ENCODE measurements at places on chromosomes 1 and 21.

GRCh38 chr1:24656046-24656445 lies 12.9 kb downstream of the SRRM1 start:
- DNase-seq: no peak

- no peak for DNase-seq
Measured at GRCh38 chr1:67614511-67614934, 70.5 kb upstream of the GADD45A start.

DNA sequence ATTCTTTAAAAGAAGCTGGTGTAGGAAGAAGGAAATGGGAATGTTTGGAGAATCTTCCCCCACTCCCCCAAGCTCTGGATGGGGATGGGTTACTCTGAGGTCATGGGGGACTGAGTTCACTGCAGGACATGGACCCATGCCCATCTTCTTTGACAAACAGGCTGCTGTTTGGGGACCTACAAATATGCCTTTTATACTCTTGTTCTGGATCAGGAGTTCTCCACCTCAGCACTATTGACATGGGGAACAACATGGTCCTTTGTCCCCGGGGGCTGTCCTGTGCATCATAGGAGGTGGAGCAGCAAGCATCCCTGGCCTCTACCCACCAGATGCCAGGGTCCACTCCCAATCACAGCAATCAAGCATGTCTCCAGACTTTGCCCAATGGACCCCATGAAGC lies 365.8 kb upstream of the C1orf174 start:
- no peak for DNase-seq

- no peak for DNase-seq
Measured at GRCh38 chr1:61782771-61783170, 40.5 kb downstream of the PATJ start.

DNA sequence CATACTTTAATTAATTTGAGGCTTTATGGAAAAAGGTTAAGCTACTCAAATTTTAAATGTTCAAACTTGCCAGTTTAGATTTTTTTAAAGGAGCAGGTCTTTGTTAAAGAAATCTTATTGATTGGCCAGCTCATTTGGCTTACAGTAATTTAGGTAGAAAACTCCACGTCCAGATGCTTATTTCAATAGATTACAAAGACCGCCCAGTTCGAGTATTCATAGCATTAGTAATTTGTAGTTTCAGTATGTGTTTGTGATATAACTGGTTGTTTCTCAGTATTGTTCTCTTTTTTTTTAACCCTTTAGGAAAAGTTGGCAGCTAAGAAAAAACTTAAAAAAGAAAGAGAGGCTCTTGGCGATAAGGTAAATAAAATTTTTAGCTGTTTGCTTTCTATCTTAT lies 1.6 kb downstream of the RPF1 start:
- DNase-seq: no peak

DNA sequence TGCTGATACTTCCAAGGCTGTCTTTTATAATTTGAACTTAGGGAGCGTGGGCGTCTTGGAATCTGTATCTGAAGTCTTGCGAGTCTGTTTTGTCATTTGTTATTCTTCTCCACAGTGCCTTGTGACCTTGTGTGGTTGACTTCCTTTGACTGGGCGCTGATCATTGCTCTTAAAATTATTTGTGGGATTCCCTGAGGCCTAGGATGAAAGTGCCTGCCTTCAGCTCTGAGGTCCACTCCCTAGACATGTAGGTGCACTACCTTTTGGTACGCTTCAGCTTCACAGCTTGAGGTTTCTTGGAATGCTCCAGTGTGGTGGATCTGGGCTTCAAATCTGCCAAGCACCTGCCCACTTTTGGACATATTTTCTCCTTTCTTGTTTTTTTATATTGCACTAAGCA lies 50.2 kb upstream of the IGSF5 start:
- DNase-seq: no peak

DNA sequence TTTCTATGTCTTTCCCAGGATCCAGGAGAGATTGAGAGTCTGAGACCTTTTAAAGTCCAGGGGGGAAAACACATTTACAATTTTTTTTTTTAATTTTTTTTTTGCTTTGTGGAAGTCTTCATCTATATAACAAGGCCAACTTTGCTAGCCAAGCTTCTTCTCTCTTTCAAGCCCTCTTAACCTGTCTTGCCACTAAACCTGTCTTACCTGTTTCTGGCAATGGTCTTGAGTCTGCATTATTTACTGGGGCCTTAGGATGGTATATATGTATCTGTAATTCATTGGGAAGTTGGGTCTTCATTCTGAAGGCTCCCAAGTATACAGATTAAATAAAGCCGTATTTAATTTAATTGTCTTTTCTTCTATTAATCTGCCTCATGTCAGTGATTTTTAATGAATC lies 750.9 kb upstream of the B3GALT2 start:
- no peak for DNase-seq

DNA sequence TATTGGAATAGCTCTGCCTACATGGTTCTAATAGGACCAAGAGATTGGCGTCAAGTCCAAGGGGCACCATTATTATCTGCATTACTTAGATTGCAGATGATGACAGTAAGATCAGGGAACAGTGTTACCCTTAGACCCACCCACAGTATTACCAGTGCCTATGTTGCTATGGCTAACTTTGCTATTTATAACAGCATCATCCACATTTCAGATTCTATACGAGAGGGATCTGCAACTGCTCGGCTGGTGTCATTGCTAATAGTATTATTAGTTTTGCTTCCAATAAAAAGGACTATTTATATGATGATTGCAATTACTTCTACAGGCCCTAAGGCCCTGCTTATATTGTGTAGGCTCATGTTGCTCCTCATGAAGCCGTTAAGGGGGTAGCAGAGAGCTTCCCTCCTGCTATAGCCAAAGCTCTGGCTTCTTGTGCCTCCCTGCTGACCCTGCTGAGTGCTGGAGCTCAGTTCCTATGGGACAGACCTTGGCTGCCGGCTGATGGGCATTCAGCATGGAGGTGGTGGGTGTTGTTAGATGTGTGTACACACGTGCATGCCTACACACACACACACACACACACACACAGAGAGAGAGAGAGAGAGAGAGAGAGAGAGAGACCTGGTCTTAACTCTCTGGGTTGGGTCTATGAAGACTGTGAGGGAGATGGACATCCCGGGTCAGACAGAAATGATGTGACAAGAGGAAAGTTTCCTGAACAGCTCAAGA lies 1.3 kb downstream of the BCAN start:
- no peak for DNase-seq

- DNase-seq: no peak
Measured at GRCh38 chr1:16038620-16038912, 5.0 kb upstream of the CLCNKB start.

GRCh38 chr21:34807146-34807880 lies 138.5 kb downstream of the CLIC6 start:
- peak; percentile 95 for DNase-seq

DNA sequence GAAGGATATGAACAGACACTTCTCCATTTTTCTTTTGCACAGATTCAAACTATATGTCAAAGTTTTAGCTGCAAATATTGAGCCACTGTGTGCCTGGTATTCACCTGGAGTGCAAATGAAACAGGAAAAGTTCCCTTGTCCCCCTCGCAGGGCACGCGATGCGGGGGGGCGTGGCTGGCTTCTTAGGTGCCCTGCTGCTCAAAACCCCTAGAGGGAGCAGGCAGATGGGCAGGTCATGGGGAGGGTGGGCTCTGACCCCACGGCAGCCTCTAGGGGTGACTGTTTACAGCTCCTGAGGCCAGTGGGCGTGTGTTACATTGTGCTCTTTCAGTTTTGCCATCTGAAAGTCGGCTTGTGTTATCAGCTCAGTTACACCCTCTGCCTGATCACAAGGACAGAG lies 931.2 kb upstream of the B3GALT2 start:
- DNase-seq: no peak

DNA sequence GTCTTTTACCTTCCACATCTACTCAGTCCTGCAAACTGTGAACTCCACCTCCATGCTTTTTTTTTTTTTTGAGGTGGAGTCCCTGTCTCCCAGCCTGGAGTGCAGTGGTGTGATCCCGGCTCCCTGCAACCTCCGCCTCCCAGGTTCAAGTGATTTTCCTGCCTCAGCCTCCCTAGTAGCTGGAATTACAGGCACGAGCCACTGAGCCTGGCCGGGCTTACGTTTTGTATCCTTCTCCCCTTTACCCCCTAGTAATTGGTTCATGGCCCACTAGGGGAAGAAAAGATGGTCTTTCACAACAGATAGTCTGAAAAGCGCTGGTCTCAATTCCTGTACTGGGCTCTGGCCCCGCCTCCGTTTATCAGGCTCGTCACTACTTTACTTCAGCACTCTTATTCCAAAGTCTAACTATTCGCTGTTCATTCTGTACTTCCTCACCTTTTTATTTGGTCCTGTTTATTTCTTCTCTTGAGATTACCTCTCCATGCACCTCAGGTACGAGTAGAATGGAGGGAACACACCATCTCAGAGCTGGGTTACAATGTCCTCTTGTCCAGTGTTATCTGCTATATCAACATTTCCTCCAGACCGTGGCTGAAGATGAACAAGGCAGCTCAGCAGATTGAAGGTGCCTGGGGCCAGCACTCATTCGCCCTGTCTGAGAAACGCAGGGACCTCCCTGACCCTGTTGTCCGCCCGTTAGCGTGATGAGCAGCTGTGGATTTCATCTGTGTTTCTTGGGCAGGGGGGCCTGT lies 16.2 kb downstream of the CNST start:
- no peak for DNase-seq

DNA sequence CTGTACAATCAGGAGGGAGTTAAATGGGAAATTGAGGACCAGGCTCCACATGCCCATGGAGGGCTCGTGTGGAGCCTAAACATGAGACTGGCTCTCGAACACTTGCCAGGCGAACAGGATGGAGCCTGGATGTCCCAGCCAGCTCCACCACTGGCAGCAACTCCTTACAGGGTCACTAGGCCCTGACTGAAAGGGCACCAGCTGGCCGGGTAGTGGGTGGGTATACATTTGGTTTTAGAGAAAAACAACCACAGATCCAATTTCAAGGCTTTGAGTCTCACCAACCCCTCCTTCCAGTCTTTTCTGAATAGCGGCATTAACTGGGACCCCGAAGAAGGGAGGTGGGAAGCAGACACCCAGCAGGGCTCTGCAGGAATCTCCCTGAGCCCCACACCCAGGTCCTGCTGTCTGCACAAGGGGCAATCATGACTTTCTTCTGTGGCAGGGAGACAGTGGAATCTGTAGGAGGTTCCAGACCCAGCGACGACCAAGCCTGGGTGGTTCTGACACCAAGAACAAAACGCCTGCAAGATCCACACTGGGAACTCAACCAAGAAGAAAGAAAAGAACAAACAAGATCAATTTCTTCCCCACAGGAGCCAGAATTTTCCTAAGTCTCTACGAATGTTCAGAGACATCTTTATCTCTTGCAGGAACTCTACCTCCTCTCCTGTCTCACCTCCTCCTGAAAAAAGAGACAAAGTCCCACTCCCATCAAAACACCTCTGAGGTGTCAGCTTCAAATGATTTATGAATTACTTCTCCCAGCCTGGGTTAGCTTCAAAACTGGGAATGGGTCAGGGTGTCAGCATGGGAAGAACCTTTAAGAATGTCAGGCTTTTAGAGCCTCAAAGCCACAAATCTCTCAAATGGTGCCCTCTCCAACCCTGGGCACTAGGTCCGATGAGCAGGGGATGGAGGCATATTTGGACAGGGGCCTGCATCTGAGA lies 26.5 kb upstream of the SRP9 start:
- no peak for DNase-seq

GRCh38 chr1:5227114-5227513 lies 572.7 kb downstream of the AJAP1 start:
- DNase-seq: no peak

GRCh38 chr21:46295177-46295770 lies 9.1 kb downstream of the YBEY start:
- no peak for DNase-seq

DNA sequence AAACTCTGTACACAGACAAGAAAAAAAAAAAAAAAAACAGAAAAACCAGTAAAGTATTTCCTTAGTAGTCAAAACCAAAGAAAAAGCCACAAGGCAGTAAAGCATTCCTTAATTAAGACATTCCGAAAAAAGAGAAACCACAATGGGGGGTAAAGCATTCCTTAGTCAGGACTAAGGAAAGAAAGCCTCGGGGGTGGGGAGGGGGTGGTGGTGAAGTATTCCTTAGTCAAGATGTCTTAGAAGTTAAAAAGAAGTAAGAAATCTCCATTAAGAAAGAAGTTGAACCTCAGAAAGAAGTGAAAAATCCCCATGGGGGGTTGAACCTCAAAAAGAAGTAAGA lies 28.2 kb upstream of the FMO1 start:
- no peak for DNase-seq

GRCh38 chr1:230067419-230067870 lies 407 bp downstream of the GALNT2 start:
- DNase-seq: no peak

DNA sequence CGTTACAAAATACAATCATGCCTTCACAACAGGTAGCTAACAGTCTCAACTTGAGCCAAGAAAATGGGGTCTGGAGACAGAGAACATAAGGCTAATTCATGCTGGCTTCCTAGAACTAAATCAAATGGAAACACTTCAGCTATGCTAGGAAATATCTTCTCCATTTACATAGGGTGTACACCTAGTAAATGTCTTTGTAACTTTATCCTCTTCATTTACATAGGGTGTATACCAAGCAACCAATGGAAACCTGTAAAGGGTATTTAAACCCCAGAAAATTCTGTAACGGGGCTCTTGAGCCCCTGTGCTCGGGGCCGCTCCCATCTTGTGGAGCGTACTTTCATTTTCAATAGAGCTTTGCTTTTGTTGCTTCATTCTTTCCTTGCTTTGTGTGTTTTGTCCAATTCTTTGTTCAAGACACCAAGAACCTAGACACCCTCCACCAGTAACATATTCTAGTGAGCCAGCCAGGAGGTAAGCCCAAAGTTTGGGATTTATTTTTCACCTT lies 19.5 kb upstream of the CYP4X1 start:
- DNase-seq: no peak

DNA sequence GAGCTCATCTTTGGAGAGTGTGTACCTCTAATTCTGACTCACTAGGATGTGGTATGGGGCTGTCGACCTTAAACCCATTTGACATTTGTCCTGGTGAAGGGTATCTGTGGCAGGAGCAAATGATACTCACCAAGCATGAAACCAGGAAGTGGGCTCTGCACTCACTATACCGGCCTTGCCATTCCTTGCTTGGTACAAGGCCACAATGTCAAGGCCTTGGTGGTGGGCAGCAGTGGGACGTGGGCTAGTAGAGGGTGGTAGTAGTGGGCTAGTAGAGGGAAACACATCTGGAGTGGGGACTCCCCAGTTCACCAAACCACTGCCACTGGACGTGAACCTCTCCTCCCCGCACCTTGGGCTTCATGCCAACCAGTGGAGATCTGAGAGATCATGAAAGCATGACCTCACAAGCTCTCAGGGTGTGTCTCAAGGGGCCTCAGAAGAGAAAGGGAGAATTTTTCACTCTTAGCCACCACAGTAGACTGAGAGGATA lies 11.5 kb downstream of the TNFSF4 start:
- DNase-seq: no peak

DNA sequence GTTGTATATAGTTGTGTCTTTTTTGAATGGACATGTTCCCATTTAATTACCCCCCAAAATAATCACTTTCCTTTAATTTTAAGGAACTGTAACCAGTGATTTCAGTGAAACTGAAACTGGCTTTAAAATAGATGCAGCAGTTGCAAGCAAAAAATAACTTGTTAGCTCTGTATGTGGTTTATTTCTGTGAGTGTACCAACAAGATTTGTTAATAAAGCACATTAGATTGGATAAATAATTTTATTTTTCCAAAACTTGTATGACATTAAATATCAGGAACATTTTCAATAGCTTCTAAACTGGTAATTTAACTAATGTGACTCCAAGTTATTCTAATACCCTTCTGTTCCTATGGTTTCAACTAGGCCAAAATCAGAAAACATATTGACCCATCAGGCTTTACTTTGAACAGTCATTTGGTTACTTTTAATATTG lies 184.3 kb upstream of the CACYBP start:
- no peak for DNase-seq

- no peak for DNase-seq
Measured at GRCh38 chr1:80047791-80048190, 1041.3 kb upstream of the ADGRL4 start.

GRCh38 chr1:97909266-97909665 lies 11.6 kb downstream of the DPYD start:
- no peak for DNase-seq

Data from dermis microvascular lymphatic vessel endothelial cell (primary cell).